Activated naive CD4-positive, alpha-beta T cell (primary cell): ENCODE measurements at places on chromosomes 13 and 19.

DNA sequence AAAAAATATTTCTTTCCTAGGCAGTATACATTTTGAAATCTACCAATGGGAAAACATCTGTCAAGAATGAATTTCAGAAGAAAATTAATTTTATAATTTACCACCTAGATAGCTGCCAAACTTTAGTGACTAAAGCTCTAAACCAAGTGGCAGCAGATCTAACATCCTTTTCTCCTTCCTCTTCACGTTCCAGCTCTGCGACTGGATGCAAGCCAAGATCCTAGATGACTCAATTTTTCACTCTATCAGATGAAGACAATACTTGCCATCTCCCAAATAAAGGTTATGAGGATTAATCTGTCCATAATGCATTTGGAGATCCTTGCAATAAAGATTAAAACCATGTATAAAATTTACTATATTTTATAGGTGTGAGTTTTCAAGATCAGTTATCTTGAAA, 66.7 kb upstream of the MIR17HG start:
- no peak for DNase-seq

DNA sequence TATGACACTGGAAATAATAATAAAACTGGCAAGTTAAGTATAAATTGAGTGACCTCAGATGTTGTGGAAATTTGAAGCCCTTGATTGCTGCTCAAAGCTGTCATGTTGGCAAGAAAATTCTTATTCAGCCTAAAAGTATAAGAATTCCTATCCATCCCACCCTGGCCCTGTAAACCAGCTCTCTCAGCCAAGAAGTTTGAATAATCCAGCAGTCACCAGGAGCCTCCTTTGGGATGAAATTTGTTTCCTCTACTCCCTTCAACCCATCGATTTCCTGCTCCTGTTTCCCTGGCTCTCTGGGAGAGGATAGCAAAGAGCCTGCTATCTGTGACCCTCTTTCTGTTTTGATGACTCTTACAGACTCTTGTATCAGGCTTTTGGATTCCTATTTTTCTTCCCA, 169.3 kb downstream of the LHFPL6 start:
- DNase-seq = no peak

DNA sequence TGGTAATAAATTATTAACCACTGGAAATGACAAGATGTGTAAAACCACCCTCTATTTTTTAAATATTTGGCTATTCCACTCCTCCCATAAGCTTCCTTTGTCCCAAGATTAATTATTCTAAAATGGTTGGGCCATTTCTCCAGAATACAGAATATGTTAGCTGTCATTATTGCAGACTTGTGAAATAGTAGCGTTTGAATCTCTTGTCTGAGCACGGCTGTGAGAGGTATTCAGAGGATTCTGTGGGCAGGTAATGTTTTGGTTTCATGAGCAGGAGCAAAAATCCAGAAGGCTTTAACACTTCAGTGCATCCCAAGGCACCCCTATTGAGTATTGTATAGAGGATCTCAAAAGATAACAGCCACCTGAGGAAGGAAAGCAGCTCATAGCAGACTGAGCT, 256.0 kb downstream of the UQCRFS1 start:
- no peak for DNase-seq

- no peak for DNase-seq
These were observed 666.6 kb downstream of the SLITRK1 start for GRCh38 chr13:83215627-83216026.

DNA sequence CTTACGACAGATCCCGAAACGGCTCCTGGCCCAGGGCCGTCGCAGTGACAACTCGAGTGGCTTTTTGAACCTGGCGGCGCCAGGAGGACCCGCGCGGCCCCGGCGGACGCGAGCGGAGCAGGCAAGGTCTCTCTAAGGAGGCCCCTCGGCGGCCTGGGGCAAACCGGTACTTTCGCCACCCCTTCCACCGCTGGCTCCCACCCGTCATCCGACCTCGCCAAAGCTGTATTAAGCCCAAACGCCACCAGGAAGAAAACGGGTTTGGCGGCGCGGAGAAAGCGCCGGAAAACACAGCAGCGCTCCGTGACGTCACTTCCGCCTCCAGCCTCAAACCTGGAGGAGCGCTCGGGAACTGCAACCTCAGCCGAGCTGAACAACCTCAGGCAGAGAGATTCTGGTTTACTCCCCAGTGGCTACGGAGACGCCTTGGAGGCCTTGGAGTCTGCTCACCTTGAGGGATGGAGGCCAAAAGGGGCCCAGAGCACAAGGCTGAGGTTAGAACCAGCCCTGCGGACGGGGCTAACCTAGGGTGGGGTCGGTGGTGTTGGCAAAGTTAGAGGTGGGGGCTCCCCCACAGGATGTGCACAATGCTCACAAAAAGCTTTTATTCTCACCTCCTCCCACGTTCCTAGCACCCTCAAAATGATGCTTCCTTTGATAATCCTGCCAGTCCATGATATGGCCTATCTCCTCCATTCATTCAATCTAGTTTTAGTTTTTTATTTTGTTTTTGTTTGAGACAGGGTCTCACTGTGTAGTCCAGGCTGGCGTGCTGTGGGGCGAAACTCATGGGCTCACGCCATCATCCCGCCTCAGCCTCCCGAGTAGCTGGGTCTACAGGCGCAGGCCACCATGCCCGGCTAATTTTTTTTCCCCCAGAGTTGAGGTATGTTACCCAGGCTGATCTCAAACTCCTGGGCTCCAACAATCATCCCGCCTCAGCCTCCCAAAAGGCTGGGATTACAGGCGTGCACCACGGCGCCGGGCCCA, at the start of gene ZNF266:
Gene ZNF266 (minus strand): TSS at position 295 of the 990 bp plus-strand sequence. CDS start 15,484 bp downstream, outside the sequence.
- DNase-seq = peak; percentile 87
